ENCODE measurements at places on chromosomes 3 and 15.

DNA sequence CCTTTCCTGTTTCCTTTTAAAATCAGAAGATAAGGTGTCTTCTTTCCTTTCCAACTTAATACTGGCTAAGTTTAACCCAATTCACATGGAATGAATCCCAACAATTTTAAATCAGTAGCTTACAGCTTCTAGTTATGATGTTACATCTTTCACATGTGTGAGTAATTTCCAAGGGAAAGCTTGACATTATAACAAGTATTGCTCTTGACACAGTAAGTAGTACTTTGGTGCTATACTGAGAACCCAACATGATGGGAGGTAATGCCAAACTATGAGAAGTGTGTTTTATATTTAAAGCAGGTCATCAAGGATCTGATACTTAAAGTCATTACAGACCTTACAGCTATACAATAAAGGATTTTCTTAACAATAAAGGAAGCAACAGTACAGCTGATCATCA lies 29.1 kb downstream of the RABL3 start:
- DNase-seq: no peak

DNA sequence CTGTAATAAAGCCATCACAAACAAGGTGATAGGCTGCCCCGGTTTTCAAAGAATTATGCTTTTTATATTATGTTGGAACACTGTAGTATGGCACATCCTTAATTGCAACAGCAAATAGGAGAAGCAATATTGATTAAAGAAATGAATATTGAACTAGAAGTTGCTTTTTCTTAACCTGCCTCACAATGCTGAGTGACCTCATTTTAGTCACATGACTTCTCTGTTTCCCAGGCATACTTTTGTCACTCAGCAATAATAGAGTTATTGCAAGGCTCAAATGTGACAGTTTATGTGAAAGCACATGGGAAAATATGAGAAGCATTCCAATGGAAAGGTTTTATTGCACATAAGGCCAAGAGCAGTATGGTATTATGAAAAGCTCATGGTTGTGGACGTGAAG lies 400.7 kb downstream of the FGF12 start:
- DNase-seq: no peak

GRCh38 chr3:133870822-133871221 lies 24.9 kb downstream of the RAB6B start:
- DNase-seq: no peak

GRCh38 chr15:25374143-25374542 lies 64.7 kb downstream of the UBE3A start:
- DNase-seq: no peak

- DNase-seq: no peak
Measured at GRCh38 chr3:169662843-169663160, 710 bp downstream of the MECOM start.

GRCh38 chr3:183554377-183554776 lies 1.1 kb downstream of the KLHL6 start:
- no peak for DNase-seq
